Stimulated activated CD4-positive, alpha-beta T cell treated with anti-CD3 and anti-CD28 coated beads, Interleukin-1b, Interleukin-23, amount 100 ng/mL, for 48 hours (primary cell): ENCODE measurements at places on chromosomes 1 and 21.

DNA sequence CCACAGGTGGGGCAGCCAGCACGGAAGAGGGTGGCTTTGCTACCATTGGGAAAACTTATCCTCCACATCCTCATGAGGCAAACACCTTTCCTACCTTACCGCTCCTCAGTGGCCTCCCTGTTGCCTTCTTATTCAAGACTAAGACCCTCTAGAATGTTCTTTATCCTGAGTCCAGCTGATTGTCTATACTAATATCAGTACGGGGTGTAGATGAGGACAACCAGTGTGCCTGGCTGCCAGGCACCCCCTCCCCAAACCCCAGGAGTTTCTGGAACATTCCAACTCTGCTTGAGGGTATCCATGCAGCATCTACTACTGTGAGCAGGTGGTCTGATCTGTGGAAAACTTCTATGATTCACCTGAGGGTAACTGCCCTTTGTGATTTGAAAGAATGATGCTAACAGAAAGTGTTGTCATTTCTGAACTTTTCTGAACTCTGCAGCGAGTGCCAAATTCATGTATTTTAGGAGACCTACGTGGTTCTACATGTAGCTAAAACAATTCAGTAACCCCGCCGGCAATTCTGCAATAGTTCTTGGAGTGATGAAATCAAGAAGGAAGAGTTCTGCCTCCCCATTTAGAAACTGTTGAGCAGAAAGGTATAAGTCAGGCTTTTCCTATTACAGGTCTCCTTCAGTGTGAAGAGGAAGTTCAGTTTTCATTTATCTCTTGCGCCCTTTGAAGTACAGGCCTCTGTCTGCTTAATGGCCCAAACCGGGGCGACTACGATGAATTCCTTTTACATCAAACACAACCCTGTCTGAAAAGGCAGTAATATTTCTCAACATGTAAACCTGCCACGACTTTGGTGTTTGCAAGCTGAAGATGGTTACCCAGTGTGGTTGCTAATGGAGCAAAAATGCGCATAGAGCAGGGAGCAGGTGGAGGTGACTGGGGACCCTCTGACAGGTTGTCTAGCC is 80.4 kb downstream of the RUNX1 start:
- DNase-seq = peak; percentile 72

DNA sequence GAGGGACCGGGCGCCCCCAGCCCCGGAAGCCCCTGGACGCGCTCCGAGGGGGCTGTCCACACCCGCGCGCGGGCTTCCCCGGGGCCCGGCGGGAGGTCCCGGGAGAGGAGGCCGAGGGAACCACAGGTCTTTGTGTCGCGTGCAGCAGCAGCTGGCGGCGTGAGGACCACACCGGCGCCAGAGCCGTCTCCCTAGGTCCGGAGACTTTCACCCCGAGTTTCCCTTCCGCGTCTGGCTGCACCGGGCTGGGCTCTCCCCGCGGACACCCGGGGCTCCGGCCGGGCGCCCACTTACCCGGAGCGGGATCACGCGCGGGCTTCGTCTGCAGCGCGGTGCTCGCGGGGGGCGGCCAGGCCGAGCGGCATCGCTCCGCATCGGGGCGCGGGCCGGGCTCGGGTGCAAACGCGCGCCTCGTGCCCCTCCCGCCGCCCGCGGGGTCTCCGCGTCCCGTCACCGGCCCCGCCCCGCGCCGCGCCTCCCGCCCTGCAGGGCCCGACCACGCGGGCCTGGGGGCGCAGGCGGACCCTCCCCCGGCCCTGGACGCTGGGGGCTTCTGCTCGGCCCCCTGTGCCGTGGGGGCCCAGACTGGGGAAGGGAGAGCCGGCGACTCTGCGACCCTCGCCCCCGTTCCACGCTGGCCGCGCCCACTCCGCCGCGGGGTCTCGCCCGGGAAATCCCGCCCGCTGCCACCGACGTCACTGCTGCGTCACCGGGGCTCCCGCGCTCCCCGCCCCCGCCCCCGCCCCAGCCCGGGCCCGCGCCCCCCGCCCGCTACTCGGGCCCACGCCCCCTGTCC is at the start of gene GNG4:
Gene GNG4 (minus strand): TSS at position 417 of the 796 bp plus-strand sequence. CDS start 65,946 bp downstream, outside the sequence.
- no peak for DNase-seq

GRCh38 chr1:17097147-17097546 is 22.1 kb downstream of the PADI2 start:
- DNase-seq = no peak

DNA sequence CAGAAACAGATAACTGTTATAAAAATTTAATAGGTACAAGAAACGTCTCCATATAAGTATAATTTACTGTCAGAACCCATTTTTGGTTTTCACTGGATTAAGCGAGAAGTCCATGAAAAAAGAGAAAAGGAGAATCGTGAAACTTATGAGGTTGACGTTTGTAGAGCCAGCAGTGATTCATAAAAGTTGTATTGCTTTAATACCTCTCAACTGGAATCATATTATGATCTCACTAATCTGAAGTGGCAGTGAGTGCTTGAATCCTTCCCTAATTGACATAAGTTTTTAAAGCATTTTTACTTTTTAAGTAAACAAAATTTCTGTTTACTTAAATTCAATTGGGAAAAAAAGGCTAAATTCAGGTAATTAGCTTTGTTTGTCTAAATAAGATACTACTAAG is 315.3 kb downstream of the TPR start:
- DNase-seq = no peak

DNA sequence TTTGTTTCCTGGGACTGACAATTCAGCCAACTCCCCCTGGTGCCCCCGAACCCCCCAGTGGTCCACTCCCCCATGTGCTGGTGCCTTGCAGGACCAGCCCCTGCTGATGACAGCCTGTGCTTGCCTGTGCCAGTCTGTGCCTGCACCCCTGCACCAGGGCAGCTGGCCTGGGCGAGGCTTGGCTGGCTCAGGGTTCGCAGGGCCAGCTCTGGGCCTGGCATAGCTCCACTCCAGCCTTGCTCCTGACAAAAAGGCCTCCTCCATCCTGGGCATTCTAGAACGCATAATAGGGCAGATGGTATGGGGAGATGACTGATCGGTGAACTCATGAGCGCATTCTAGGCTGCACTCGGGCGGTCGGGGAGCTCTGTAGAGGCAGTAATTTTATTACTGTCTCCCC is 5.4 kb downstream of the CNTN2 start:
- DNase-seq = no peak

- no peak for DNase-seq
These were observed 14.0 kb downstream of the SLC66A1 start for GRCh38 chr1:19325958-19326747.

DNA sequence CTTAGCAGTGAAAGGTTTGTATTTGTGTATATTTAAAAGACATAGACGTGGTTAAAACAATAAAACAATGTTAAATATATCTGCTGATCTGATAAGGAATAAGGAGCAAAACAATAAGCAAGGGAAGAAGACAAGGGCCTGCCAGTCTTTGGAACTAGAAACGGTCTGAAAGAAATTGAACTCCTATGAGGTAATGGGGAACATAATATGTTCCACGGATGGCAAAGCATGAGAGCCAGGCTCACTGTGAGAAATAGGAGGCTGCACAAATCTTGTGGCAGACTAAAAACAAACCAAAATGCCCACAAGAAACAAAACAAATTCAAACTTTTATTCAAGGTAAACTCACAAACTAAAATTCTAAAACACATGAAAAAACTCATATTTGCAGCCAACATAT is 150.5 kb downstream of the NTMT2 start:
- no peak for DNase-seq

DNA sequence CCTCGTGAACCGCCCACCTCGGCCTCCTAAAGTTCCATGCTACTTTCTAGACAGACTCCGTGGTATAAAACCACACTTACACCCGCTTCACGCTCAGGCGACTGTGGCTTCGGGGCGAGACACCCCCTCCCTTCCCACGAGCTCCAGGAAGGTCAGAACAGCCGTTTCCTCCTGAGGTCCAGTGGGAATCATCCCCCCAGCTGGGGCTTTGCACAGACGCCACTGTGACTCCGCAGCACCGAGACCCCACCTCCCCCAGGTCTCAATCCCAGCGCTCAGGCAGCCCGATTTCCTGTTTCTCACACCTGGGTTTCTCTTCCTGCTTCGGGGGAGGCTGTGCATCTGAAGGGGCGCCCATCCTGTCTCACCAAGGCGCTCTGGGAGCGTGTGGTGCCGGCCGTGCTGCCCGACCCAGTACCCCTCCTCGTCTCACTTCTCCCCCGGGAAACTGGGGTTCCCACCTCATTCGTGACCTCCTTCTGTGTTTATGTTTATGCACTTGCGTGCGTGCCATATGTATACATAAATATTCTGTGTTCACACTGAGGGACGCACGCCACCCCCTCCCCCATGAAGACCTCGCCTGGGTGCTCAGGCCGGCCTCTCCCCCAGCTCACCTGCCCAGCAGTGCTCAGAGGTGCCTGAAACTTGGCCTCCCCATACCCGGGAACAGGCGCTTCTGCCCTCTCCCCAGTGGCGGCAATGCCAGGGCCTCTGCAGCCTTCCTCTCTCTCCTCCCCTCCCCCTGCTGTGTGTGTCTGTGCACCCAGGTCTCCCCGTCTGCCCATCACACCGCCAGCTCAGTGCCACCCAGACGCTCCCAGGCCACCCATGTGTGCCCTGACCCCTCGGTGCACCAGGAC is 14.6 kb downstream of the SLC35E2B start:
- DNase-seq = peak; percentile 41

GRCh38 chr1:50458507-50458906 is 35.3 kb upstream of the DMRTA2 start:
- no peak for DNase-seq

DNA sequence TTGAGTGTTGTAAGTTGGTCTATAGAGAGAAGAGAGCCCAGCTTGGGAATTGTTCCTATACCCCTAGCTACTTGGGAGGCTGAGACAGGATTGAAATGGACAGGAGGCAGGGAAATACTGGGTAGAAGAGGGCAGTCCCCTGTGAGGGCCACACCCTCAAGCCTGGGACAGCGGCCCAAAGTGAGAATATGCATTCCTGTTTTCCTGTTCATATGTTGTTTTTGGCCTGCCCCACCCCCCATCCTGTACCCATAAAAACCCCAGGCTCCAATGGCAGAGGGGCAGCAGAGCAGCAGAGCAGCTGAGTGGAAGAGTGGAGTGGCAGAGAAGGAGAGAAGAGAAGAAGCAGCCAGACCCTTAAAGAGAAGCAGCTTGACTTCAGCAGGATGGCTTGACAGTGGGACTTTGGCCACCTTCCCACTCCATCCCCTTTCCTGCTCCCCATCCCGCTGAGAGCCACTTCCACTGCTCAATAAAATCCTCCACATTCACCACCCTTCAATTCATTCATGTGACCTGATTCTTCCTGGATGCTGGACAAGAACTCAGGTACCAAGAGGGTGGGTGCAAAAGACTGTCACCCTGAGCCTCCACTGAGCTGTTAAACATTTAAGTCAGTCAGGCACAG is 70.6 kb upstream of the PUM1 start:
- DNase-seq = no peak

- DNase-seq = no peak
These were observed 11.1 kb downstream of the KRTAP24-1 start for GRCh38 chr21:30271611-30272010.

GRCh38 chr1:58573705-58574591 is 3.1 kb downstream of the TACSTD2 start:
- DNase-seq = peak; percentile 53
